Activated CD8-positive, alpha-beta memory T cell treated with anti-CD3 and anti-CD28 coated beads, Interleukin-2, amount 10 ng/mL, durations not matched to agents 7 days and 5 days (primary cell): ENCODE measurements at places on chromosomes 5 and 9. TPM values are rescaled to one million over a fixed set of nuclear protein-coding genes. Genes with fewer than 3 reads are reported as not detected.

DNA sequence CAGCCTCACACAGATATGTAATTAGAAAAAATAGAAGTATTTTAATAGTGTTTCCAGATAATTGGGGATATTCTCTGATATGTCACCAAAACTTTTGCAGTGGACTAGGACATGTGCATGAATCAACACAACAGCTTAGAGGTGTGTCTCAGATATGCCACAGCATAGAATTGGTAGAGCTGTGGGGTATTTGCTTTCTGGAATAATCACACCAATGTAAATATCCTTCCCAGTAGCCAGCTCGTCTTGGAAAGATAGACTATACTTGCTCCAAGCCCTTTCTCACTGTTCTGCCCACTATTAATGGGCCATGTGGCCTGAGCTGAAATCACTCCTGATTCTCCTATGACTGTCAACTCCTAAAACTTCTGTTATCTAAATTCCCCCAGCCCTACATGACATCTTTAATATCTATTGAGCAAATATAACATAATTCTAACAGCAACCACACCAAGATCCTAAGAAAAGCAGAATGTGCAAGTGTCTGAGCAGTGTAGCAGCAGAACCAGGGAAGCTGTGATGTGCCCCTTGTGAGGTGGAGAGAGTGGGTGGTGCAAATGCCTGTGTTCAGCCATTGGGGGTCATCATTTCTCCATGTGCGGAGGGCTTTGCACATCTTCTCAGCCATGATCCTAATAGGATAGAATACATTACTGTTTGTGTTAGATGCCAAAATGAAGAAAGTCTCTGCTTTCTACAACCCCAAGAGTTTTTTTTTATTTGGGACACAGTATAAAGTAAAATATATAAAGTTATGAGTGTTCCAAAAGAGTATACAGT lies 65.0 kb downstream of the MELK start:
- DNase-seq: no peak

SEMA6A gene
- total RNA-seq: not detected

GRCh38 chr9:68970151-68970550 lies 43.8 kb downstream of the PRKACG start:
- no peak for DNase-seq

- DNase-seq: no peak
Measured at GRCh38 chr9:119044806-119045205, 324.4 kb downstream of the BRINP1 start.

KIF20A gene
- 64.3 TPM for total RNA-seq

GRCh38 chr5:71528206-71528605 lies 58.9 kb upstream of the MCCC2 start:
- DNase-seq: no peak
